ENCODE measurements at places on chromosomes 7 and 10.
A peak's percentile ranks its signal among the peaks of the same experiment; 100 is the strongest.

GRCh38 chr10:100562008-100562672 is 26.4 kb downstream of the HIF1AN start:
- DNase-seq = peak; percentile 15

DNA sequence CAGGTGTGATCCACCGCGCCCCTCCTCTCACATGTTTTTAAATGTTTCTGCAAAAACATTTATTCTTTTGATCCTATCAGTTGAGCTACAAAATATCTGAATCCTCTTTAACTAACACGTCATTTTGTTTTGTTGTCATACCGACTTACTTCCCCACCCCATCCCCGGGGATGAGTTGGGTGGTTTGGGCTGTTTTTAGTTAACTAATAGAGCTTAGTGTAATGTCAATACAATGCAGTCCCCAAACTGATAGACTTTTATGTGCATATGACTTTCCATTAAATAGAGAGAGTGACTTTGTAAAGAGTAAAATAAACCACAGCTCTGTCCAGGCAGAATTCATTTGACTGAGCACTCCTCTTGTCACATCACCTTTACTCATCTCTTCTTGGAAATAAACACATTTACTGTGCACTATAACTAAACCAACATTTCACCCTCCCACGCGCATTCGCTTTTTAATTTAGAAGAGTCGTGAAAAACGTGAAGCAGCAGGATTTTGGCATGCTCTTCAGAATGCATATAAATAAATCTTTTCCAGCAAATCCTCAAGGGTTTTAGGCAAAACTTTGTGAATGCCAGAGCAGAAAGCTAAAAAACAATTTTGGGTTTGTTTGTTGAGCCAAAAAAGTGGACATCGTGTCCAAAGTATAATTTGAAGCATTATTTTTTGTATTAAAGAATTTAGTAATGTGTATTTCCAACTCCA is 187.4 kb upstream of the MGMT start:
- DNase-seq = no peak

GRCh38 chr7:129341212-129341611 is 93.0 kb upstream of the STRIP2 start:
- DNase-seq = no peak

DNA sequence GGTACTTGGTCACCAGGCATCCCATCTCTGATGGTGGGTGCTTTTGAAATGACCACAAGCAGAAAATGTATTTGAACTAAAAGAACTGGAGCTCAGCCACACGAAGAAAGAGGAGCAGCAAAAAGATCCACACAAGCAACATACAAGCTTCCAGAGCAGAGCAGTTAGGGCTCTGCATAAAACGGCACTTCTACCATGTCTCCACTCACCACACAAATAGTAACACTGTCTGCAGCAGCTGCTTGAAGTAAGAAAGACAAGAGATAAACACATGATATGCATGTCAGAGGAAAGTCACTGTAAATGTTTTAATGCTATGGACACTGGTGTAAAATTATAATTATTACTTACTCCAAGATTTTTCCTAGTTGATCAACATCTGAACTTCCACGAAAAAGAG is 32.5 kb upstream of the FAM133B start:
- DNase-seq = no peak

- no peak for DNase-seq
These were observed 747.3 kb upstream of the CELF2 start for GRCh38 chr10:10270126-10271050.

- no peak for DNase-seq
These were observed 23.1 kb downstream of the GNG11 start for GRCh38 chr7:93944673-93945072.

GRCh38 chr7:92633211-92633906 is 43.2 kb upstream of the FAM133B start:
- peak; percentile 34 for DNase-seq

DNA sequence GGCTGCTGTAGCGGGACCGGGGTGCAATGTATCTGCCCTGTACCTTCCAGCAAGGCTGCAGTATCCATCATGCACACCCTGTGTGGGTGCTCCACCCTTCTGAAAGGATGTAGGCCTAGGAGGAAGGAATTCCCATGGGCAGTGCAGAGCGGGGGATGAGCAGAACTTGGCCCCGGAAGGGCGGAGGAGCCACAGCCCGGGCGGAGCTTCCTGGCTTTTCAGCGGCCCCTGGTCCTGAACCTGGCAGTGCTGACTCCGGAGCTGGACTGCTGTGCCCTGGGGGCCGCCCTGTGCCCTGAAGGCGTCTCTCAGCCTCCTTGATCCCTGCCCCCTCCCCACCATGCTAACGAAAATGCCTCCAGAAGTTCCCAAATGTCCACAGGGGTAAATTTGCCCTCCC is 175.8 kb downstream of the TCERG1L start:
- no peak for DNase-seq

DNA sequence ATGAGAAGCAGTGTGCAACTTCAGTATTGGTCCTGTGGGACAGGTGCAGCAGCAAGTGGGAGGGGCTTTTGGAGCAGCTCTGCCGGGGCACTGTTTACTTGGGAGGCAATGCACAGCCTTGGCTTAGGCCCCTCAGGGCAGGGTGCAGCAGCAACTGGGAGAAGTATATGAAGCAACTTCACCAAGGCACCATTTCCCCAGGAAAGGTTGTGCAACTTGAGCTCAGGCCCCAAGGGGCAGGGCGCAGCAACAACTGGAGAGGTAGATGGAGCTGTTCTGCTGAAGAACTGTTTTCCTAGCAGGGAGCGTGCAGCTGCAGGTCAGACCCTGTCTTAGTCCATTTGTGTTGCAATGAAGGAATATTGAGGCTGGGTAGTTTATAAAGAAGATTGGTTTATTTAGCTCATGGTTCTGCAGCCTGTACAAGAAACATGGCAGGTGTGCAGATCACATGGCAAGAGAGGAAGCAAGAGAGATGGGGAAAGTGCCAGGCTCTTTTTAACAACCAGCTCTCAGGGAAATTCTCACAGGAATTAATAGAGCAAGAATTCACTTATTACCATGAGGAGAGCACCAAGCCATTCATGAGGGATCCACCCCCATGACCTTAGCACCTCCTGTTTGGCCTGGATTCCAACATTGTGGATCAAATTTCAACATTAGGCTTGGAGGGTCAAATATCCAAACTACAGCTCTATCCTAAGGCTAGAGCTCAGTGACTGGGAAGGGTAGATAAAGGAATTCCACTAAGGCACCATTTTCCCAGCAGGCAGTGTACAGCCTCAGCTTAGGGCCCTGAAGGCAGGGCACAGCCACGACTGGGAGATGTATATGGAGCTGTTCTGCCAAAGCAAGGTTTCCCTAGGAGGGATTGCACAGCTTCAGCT is 10.9 kb downstream of the GPR141 start:
- DNase-seq = no peak

DNA sequence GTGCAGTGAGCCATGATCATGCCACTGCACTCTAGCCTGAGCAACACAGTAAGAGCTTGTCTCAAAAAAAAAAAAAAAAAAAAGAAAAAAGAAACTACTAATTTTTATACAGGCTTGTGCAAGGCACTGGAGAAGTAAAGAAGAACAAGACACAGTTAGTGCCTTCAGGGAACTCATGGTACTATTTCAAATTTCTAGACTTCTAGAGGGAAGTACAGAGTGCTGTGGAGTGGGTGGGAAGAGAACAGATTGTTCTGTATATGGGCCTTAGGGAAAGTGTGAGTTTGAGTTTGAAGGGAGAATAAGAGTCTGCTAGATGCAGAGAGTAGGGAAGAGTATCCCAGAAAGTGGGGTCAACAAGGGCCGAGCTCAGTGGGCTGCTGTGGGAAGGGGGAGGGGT is 234.8 kb downstream of the PHTF2 start:
- DNase-seq = no peak

DNA sequence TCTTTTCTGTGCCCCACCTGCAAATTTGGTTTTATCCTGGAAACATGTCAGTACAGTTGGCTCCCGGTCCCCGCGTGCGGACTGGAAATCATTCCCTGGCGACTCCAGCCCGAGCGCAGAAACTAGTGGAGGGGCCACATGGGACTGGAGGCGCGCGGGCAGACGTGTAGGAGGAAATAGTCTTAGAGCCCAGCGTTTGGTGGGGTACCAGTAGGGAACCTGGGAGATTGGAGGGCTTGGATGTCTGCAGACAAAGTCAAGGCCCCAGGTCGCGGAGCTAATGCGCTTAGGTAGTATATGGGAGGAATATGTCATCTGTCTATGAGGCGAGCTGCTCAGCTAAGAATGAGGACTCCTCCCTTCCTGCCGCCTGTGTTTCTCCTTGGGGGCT is 1.3 kb downstream of the GALNT17 start:
- no peak for DNase-seq

DNA sequence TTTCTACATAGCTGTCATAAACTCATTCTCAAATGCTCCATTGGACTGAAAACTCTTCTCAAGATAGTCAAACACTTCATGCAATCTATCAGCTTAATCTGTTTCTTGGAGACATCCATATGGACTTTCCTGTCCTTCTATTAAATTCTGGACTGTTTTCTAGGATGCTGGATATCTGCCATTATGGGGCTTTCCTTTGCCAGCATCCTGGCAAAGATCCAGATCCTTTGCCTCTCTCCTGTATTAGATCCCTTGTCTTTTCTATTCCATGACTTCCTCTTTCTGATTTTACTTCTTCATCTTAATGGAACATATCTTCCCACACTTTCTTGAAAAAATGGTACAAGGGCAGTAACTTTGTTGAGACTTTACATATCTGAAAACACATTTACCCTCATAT is 35.9 kb upstream of the SKAP2 start:
- DNase-seq = no peak

DNA sequence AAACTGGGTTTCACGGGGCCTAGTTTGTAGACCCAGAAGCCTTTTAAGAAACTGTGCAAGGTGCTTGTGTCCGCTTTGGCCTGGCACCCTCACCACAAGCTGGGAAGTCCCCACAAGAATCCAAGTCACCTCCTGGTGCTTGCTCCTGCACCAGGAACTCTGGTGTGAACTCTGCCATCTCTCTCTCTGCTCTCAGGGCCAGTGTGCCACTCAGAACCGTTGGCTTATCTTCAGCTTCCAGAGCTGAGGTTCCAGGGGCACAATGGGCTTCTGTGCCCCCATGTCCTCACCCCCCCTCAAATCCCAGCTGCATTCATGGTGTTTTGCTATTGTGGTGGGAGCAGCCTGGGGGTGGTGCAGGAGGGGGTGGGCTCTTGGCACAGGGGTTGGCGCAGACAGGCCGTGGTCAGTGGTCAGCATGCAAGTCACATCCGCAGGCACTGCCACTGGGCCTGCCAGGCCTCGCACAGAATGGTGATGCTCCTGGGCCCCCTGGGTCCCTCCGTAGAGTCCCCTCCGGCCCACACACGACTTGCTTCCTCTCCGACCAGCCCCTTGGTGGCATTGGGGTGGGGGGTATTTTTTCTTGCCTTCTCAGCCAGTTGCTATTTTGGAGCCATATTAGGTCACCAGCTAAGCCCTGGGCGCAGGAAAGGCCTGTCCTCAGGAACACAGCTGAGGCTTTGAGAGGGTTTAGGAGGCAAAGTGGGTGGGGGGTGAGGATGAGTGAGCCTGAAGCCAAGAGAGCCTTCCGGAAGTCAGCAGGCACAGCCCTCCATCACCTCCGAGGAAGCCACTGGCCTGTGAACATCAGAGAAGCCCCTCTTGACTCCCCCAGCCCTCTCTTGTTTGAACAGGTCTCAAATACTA is 3.0 kb downstream of the ZCCHC24 start:
- DNase-seq = no peak

DNA sequence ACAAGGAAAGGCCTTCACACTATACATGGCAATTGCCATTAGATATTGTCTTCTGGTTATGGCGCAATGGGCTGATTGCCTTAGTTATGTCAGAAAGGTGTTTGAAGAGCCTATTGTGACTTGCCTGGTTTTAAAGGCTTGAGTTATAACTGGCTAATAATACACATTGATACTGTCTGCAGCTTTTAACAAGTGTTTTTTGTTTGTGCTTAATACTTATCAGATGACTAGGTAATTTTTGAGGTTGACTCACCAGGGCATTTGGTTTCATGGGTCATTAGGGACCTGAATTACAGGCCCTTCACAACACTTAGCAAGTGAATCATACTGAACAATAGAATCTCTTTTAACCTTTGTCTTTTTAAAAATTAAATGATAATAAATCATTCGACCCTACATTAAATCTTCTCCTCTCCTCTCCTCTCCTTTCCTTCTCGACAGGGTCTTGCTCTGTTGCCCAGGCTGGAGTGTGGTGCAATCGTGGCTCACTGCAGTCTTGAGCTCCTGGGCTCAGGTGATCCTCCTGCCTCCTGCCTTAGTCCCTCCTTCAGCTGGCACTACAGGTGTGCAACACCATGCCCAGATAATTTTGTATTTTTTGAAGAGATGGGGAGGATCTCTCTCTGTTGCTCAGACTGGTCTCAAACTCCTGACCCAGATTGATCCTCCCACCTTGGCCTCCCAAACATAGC is 196.3 kb downstream of the JCAD start:
- DNase-seq = no peak

- DNase-seq = no peak
These were observed 34.6 kb upstream of the CC2D2B start for GRCh38 chr10:95873139-95873538.

DNA sequence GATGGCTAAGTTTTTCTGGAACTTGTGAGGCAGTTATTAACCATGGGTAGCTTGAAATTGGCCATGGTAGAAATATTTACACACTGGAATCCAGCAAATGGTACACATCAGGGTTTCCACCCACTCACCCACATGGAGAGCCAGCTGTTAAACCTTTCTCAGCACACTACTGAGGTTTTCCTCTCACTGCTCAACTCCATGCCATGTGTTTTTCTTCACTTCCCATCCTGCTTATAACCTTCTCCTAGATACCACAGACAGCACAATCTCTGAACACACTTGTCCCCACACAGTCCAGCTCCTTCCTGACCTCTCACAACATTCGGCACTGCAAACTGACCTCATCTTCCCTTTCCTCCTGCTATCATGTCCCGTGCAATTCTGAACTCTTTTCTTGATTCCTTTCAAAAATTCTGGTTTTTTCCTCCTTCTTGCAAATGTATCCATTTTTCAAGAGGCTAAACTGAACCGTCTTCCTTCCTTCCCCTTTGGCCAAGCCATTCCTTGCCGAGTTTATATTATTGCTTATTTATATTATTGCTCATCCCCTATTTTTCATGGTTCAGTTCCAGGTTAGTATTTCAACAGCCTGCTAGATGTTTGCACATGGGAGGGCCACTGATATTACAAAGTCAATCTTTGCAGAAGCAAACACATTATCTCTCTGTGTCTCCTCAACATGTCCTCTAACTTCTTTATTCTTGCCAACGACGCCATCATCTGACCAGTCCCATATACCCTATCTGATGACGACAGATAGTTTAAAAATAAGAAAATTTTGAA is 606.4 kb downstream of the SORCS1 start:
- no peak for DNase-seq
